ENCODE measurements at places on chromosomes 2 and 18. TPM values are rescaled to one million over a fixed set of nuclear protein-coding genes. Genes with fewer than 3 reads are reported as not detected.

UNC80 gene
- not detected for total RNA-seq

PNKD gene
- total RNA-seq = 55.2 TPM

LONRF2 gene
- 0.10 TPM for total RNA-seq

GPAT2 gene
- total RNA-seq = not detected

DNA sequence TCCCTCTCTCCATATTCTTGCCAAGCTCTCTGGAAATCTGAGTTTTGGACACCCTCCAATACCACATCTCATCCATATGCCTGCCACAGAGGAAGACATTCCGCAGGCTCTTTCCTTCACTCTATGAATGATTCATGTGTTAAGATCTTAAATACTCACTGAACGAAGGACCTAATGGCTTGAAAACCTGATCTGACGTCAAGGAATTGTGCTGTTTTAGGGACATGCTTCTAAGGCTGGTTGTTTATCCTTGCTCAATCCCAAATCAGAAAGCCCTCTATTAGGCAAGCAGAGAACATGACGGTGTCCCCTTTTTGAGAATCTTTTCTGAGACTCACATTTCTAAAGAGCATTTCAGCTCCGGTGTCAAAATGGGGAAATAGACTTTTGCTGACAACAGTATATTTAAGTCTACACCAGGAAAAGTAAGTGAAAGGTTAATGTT, 83.7 kb upstream of the GALNT5 start:
- DNase-seq = peak; percentile 98

DNA sequence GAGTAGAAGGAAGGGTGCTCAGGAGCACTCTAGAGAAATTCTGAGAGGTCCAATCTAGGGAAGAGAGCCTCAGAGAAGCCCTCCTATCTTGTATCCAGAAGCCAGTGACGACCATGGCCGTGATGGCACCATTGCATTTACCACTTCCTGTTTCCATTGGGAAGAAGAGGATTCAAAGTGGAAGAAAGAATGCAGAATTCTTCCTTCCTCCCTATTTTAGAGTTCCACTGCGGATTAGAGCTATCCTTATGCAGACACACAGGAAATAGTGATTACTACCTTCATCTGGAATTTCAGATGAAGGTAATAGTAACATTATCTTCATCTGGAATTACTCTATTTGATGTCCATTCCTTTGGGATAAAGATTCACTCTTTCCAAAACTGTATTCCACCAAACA, 45.6 kb upstream of the PCBP1 start:
- peak; percentile 38 for DNase-seq

DNA sequence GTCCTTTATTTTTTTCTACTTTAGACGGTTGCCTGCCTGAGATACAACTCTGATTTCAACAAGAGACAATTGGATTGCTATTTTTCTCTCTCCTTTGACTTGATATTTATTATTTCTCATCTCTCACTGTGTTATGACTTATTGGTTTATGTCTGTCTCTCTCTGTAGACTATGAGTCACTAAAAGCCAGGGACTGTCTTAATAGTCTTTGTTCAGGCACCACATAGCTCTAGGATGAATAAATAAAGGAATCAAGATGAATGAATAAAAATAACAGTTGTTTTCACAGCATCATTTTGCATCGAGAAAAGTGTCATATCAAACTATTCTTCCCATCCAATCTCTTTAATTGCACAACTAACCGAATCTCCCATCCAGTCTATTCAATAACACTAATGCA, 31.4 kb upstream of the CD28 start:
- peak; percentile 39 for DNase-seq

DNA sequence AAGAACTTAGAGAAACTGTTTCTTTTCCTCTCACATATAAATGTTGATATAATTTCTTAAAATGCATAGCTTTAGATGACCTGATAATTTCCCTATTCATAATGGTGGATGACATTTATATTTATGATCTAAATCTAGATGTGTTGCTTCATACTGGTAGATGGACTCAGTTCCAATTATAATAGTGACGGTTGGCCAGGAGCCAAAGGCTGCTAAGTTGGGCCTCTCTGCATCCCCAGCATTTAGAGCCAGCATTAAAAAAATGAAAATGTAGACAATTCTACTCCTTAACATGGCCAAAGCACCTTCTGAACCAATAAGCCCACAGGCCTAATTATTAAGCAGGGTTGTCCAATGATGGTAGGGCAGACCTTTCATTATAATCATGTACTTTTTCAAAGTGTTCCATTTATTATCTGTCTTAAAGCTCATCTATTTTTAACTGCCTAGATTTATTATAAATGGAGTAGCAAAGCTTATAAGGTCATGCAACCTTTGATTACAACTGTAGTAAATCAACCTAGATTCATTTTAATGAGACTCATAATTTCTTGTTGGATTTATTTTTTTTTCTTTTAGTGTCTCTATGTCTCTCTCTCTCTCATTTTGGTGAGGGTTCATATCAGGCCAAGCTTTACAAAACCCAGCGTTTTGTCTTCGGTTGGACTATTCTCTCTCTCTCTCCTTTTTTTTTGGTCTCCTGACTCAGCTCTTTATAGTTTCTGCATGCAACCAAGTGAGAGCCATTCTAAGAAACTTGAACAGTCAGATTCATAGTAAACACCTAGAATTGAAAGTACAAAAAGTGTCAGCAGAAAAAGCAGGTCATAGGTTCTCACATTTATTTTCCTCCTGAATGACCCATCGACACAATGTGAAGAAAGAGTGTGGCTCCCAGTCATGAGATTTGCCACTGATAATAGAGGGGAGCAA, 2016.1 kb upstream of the PIK3C3 start:
- DNase-seq = no peak

- DNase-seq = no peak
Measured at GRCh38 chr2:217049422-217049821, 189.6 kb upstream of the TNP1 start.

- DNase-seq = no peak
Measured at GRCh38 chr2:48098539-48098938, 192.2 kb upstream of the FBXO11 start.

GRCh38 chr2:26576565-26577441, 64.4 kb downstream of the CIB4 start:
- DNase-seq = no peak

DNA sequence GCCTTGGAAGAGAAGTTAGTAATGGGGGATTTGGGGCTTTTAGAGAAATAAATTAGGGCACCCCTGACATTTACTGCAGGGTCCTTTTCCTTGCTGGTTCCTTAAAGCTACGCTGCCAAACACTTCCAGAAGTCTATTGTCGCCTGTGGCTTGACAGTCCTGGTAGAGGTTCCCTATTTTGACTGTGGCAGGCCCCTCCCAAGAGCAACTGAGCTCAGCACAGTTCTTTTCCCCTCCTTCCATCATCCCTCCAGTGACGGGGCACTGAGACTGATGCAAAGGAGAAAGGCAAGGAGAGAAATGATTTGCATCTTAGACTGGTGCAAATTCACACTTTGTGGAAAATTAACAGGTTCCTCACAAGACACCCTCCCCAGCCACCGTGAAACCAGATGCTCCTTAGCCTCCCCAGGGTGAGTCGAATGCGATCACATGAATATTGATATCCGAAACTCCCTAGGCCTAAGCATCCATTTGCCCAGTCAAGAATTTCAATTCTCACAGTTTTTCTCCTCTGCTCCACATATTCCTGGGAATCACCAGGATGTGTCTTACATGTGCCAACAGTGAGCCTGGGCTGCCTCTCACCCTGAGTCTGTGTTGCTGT, 45.4 kb downstream of the RABL2A start:
- DNase-seq = no peak

DNA sequence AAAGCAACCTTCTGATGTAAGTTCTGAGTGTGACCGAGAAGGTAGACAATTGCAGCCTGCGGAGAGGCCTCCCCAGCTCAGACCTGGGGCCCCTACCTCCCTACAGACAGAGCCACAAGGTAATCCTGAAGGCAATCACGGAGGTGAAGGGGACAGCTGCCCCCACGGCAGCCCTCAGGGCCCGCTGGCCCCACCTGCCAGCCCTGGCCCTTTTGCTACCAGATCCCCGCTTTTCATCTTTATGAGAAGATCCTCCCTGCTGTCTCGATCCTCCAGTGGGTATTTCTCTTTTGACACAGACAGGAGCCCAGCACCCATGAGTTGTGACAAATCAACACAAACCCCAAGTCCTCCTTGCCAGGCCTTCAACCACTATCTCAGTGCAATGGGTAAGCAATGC, 3.0 kb downstream of the BCL2L11 start:
- DNase-seq = no peak

Measured in M059J (cell line).